NCI-H1417 treated with DMSO at 0.1 percent for 48 hours (cell line): ENCODE measurements at places on chromosomes 3 and 15.

- no peak for DNase-seq
These were observed 1.7 kb upstream of the COL7A1 start for GRCh38 chr3:48596676-48597407.

DNA sequence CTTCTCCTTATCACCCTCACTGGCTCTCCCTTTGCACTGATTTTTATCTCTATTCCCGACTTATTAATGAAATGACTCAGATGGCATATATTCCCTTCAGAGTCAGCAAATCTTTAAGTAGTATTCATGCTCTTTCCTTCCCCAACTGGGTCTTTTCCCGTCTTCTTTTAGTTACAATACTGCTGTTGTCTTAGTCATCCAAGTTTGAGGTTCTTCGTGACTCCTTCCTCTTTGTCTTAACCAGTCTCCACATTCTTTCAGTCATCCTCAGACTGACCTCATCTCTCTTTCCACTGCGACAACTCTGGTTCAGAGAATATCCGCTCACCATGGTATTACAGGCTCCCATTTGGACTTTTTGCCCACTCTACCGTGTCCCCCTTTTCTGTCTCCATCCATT lies 12.4 kb downstream of the WDR5B start:
- DNase-seq, result no peak

GRCh38 chr15:92655178-92655995 lies at the start of gene FAM174B:
TSS of gene FAM174B (minus strand) at chr15:92655775.
- DNase-seq, result no peak

- no peak for DNase-seq
These were observed 16.1 kb upstream of the IL1RAP start for GRCh38 chr3:190497811-190498210.

DNA sequence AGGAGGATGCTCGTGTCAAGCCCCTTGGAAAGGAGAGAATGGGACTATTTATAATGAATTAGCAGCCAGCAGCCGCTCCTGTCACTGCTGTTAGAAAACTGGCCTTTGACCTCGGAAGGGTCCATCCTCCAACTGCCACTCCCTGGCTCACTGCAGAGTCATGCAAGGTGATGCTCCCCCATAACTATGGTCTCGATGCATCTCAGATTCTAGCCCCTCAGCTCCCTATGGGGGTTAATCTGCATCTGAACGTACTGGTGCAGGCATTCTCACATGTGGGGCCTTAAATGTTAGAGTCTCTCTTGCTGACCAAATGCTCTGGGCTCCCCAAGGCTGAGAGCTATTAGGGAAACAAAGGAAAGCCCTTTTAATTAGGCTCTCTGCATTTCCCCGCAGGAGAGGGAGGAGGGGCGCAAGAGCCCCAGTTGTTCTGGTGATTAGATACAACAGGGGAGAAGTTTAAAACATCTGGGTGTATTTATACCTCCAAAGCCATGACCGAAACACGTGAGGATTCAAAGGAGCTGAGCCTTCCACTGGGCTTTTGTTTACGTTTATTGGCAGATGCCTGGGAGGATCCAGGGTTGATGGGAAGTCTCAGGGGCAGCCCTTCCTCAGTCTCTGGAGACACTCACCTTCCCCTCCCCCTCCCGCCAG lies 182.5 kb downstream of the OPA1 start:
- no peak for DNase-seq

- DNase-seq, result no peak
These were observed 14.2 kb upstream of the COLQ start for GRCh38 chr3:15535732-15536131.

DNA sequence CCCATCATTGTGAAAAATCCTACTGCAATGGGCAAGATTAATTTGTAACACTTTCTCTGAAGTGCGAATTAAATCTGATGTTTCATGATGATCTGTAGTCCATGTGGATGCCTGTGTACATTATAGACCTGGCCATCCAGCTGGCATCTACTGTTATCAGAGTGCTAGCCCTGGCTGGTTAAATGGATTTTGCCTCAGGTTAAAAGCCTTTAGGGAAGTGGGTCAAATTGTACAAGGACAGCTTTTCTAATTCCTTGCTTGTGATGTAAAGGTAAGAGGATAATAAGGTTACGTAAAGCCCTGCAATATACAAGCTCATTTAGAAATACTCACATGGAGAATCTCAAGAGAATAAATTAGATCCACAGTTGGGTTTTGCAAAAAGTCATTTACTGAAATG lies 138.2 kb downstream of the EPHA3 start:
- DNase-seq, result no peak

- DNase-seq, result no peak
These were observed 407.2 kb upstream of the TPRG1 start for GRCh38 chr3:188764609-188765008.

DNA sequence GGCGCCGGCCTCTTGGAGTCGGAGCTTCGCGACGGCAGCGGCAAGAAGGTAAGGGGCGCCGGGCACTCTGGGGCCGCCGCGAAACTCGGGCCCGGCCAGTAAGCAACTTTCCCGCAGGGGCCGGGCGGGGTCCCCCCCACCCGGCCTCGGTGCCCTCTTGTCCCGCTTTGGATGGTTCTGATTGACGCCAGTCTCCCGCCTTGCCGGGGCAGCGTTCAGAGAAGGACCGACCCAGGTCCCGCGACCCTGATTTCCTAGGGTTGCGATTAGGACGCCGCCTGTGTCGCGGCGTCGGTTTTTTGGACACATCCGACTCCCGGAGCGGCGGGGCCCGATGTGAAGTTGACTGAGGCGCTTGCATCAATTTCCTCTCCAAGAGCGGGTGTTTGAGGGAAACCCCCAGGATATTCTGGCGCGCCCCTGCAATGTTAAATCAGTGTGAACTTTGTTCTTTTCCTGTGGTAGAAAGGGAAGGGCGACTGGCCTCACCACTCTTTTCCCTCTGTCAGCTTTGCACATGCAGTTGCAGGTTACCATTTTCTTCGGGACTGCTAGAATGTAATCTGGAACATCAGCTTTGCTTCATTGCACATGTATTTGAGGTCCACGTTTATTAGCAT lies 755 bp downstream of the PDE8A start:
- no peak for DNase-seq

GRCh38 chr3:188583341-188584161 lies 429.6 kb downstream of the LPP start:
- no peak for DNase-seq

- DNase-seq, result no peak
These were observed 3.1 kb downstream of the ACAA1 start for GRCh38 chr3:38133557-38134405.

GRCh38 chr3:11914651-11915050 lies 68.0 kb upstream of the TAMM41 start:
- no peak for DNase-seq
